ENCODE measurements at places on chromosomes 11 and 22.

DNA sequence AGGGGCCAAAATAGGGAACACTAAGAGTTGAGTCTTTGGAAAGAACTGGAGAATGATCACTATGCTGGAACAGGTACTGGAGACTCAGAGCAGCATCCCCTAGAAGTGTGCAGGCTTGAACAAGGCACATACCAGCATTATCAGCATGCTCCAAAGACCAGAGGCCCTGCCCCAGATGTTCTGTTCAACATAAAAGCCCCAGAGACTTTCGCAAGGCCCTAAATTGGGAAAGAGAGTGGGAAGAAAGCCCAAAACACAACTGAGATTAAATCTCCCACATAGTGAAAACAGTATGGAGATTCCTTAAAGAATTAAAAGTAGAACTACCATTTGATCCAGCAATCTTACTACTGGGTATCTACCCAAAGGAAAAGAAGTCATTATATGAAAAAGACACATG is 9.4 kb downstream of the CNGA4 start:
- no peak for DNase-seq

DNA sequence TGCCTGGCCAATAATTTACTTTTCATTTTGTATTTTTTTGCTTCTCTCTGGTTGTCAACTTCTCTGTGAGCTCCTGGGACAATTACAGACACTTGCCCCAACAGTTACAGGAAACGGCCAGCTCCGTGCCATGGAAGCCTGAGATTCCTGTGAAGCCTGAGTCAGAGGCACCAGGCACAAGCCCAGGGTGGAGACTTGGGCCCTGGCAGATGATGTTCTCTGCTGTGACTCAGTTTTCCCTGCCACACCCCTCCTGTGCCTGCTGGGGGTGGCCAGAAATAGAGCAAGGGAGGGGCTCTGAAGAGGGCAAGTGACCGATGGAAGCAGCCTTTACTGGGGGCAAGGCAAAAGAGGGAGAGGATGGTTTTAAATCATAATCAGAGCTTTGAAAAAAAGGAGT is 4.9 kb downstream of the ATP5MGL start:
- no peak for DNase-seq

DNA sequence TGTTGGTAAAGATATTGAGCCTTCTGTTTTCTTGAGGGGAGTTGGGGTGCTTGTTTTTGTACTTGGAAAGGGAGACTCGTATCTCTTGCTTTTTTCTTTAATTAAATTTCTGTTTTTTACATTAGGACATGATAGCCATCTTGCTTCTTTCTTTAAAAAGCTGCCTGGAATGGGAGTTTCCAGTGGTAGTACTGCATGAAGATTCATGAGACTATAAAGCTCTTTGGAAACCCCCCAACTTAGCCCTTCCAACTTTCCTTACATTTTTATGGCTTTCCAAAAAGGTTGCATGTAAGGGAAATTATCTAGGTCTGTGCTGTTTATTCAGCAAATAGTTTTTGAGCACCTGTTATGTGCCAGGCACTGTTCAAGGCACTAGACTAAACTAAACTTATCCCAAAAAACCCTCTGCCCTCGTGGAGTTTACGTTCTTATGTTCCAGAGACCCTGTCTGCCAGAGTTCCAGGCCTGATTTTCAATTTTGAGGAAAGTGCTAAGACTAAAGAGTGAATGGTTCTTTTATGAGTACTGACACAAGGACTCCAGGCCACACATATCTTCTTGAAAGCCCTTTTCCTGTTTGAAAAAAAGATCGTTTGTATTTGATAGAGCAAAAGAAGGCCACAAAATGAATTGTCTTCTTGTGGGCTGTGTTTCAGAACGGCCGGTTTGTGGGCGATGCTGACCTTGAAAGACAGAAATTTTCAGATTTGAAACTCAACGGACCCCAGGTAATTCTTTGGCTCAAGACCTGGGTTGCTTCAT is 31.9 kb downstream of the CTNND1 start:
- DNase-seq = no peak

- no peak for DNase-seq
Measured at GRCh38 chr22:46829941-46830715, 67.7 kb downstream of the TBC1D22A start.

Measured in posterior cingulate gyrus (tissue), 11 donors.